ENCODE measurements at places on chromosomes 5 and 9. TPM values are rescaled to one million over a fixed set of nuclear protein-coding genes. Genes with fewer than 3 reads are reported as not detected.

The CWC27 gene
- 20.4 TPM for total RNA-seq

GRCh38 chr9:27339661-27340284 is 42.8 kb upstream of the EQTN start:
- DNase-seq, result no peak

- DNase-seq, result no peak
These were observed 12.8 kb downstream of the FGFR4 start for GRCh38 chr5:177099422-177100093.

DNA sequence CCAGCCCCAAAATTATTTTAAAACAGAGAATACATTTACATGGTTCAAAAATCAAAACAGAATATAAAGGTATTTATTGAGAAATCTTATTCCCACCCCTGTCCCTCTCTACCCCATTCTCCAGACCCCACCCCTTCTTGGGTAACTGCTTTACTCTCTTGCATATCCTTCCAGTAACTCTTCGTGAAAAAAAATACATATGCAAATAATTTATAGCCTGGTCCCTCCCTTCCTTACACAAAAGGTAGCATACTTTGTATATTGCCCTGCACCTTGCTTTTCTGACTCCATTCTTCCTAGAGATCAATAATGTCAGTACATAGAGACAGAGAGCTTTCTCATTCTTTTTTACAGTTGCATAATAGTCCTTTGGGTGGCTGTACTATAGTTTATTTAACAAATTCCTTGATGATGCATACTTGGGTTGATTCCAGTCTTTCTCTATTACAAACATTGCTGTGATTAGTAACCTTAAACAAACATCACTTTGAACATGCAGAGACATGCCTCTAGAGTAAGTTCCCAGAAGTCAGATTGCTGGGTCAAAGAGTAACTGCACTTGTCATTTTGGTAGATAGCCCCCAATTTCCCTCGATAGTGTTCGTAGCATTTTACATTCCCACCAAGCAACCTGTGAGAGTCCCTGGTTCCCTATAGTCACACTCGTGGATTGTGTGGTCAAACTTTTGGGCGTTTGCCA is 47.9 kb downstream of the STOM start:
- DNase-seq, result no peak

Data from mesenteric fat pad (tissue), 1 donor.